ENCODE measurements at places on chromosomes 5 and 9.

DNA sequence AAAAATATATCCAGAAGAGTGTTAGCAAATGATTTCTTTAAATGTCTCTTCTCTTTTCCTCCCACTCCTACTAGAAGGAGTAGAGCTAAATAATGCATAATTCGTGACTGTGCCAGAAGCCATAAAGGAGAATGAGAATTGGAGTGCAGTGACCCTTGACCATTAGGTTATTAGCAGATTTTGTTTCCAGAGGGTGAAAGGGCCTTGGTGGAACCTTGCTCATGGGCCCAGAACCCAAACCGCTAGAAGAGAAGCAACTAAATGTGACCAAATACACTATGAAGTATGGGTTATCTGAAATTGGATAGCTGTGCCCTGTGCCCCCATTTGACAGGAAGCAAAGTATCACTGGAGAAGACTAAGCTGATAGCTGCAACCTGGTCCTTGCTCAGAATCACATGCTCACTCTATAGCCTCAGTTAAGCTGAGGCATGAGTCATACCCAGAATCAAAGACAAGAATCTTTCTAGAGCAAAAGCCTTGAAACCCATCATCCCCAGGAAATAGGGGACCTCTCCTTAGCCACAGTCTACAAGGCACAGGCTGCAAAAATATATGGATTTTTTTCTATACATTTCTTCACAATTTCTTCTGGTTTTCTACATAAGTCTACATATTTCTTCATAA, 36.3 kb downstream of the CAPSL start:
- DNase-seq, result no peak

- DNase-seq, result no peak
Observed at GRCh38 chr5:127934791-127935256, 148.7 kb upstream of the SLC12A2 start.

DNA sequence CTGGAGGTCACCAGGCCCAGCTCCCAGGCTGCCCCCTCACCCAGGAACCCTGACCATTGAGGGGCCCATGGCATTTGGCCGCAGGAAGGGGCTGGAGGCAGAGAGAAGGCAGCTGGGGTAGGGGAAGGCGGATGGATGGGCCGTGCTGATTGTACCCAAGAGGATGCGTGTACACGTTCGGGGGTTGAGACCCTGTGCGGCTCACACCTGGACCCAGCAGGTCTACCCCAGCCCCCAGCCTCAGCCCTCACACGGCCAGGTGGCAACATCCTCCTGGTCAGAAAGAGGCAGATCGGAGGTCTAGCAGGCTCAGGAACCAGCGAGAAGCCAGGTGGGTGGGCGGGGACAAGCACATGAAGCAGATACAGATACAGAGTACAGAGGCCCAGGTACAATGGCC, 33.7 kb downstream of the NACC2 start:
- no peak for DNase-seq

DNA sequence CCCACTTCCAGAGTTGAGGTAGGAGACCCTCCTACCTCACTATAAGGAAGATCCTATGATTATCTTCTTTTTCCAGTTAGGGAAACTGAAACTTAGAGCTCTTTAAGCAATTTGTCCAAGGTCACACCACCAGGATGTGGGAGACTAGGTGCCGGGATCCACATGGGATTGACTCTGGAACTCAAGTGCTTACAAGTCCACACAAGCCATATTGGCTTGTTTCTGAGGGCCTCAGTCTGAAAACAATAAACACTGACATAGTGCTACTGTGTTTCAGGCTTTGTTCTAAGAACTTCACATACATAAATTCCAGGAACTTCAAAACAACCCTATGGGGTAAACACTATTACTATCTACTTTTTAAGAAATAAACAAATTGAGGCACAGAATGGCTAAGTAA, 481.3 kb downstream of the ZSWIM6 start:
- no peak for DNase-seq

DNA sequence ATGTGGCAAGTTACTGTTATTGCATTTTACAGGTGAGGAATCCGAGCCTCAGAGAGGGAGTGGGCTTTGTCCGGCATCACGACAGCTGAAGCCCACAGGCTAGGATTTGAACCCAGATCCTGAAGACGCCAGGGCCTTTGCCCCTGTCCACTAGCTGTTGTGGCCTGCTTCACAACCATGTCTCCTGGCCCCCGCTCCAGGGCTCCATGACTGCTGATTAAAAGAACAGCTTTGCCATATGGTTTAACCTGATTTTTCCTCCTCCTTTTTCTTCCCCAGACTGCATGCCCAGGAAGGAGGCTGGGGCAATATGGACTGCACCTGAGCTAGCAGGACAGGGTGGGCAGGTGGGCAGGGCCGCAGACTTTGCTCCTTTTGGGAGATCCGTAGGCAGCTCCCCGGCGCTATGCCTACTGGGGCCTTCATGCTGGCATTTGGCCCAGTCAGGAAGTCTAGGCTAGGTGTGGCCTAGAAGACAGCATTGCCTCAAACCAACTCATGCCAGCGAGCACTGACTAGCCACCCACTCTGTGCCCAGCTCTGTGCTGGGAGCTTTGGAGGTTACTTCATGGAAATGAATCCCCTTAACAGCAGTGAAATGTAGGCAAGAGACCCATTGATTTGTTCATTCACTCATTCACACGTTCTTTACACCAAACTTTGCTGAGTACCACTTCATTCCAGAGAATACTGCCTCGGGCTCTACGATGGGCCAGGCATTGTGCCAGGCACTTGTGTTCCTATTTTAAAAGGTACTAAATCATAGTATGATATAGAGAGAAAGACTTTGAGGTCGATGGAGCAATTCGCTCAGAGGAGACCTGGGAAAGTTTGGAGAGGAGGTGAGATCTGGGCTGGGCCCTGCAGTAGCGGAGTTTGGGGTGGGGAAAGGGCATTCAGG, 94.3 kb upstream of the CPEB4 start:
- DNase-seq, result no peak

DNA sequence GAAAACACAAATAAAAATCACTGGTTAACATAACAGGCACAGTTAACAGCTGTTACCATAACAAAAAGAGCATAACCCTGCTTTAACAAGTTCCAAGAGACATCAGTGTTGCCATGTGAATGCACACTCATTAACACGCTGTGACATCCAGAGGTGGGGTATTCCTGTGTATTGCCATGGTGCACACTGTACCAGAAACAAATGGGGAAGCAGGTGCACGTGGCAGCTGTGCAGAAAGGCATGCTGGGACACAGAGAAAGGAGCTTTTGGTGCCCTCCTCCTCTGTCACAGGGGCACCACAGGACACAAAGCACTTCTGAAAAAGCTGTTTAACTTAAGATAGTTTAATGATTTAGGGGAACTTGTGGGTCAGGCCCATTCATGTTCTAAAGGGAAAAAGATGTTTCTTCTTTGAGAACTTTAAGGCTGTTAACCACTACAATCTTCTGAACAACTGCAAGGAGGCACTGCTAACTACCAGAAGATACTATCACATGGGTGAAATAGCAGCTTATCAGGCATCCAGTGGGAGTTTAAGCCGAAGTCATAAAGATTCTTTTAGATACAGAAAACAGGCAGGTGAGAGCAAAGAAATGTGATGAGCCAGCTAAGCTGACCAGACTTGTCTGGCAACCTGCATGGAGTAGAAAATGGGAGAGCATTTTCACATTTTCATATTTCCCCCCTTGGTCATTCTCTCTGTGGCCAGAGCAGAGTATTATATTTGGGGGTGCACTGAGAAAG, 56.4 kb upstream of the GOLPH3 start:
- peak; percentile 64 for DNase-seq

DNA sequence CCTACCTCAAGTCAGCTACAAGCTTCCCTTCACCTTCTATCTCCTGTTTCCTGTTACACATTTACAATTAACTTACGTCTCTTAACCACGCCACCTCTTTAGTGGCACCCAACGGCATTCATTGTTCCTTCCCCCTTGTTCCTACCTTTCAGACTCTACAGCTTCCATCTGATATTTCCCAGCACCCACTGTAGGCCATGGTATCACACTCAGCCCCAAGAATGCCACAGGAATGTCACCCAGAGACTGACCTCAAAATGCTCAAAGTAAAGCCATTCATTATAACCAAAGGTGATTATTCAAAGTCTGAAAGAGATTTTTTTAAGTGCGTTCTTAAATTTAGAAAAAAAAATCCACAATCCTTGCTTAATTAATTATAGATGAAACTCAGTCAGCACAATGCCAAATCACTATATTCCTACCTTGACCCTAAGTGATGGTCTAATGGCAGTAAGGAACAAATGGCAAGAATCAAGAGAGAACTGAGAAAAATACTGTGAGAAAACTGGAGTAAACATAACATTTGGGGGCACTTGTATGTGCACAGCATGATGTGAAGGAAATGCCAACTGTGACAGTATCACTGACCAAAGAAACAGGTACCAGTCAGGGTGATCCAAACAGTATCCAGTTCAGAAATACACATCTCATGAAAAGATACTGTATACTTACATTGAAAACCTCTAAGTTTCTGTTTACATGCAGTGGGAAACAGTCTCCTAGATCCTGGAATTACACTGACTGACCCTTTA, 52.1 kb downstream of the CTNND2 start:
- no peak for DNase-seq

DNA sequence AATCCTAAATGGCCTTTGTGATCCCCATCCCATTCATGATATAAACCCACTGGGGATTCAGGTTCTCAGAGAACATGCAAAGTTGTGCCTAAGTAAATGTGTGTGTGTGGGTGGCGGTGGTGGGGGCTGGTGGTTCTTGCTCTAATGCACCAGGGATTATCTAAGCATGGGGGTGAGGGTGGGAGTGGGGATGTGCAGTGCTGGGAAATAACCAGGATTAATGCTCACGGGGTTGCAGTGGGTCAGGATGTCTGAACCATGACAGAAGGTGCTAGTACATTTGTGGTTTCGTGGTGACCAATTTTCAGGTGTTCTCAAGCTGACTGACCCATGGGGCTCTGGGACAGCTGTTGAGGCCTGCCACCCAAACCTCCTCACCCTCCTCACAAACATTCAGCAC, 101.0 kb downstream of the ZNF608 start:
- no peak for DNase-seq

GRCh38 chr5:14190194-14191164, 47.3 kb downstream of the TRIO start:
- no peak for DNase-seq

DNA sequence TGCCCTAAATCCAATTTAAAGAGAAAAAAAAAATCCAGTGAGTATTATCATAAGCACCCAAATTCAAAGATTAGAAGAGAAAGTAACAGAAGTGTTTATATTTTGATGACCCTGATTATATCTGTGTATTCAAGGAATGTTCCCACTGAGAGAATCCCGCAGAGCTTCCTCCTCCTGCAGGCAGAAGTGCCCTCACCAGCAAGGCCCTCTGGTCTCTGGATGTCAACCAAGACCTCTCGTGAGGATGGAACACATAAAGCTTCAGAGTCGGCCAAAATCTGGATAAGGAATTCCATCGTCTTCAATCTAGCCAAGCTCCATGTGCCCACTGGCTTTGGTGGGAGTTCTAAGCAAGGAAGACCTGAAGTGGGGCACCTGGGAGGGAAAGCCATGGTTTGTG, 18.1 kb downstream of the PTCH1 start:
- DNase-seq, result no peak

- DNase-seq, result no peak
Observed at GRCh38 chr5:82808960-82809359, 268.2 kb downstream of the TMEM167A start.

DNA sequence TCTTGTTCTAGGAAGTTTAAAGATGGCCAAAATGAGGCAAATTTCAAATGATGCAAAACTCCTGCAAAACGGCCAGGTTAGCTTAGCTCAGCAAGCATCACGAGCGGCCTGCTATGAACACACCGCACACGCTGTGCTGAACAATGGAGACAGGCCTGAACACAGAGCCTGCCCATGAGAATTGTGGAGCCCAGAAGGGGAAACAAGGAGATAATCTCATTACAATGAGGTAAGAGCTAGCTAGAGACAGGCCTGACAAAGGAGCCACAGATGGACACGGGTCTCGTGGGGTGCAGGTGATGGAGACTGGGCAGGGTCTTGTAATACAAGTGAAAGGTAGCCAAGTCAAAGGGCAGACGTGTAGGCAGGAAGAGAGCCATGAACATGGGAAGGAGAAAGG, 50.2 kb downstream of the PSMB7 start:
- DNase-seq, result no peak

- DNase-seq, result no peak
Observed at GRCh38 chr9:131781069-131781468, 41.2 kb upstream of the RAPGEF1 start.

GRCh38 chr5:74034733-74035132, 408.7 kb downstream of the ARHGEF28 start:
- no peak for DNase-seq

DNA sequence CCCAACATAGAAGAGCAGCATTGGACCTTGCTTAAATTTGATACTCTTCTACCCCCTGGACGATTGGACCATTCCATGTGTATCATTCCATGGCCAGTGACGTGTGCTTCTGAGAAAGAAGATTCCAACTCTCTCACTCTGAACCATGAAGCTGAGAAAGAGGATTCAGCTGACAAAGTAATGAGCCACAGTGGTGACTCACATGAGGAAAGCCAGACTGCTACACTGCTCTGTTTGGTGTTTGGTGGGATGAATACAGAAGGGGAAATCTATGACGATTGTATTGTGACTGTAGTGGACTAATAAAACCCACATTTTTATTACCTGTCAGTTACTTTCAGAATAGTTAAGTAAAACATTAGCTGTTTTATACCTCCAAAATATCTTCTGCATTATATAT, 7.5 kb downstream of the HSPA5 start:
- DNase-seq, result no peak

GRCh38 chr9:75692309-75692708, 198.2 kb upstream of the PCSK5 start:
- DNase-seq, result no peak

DNA sequence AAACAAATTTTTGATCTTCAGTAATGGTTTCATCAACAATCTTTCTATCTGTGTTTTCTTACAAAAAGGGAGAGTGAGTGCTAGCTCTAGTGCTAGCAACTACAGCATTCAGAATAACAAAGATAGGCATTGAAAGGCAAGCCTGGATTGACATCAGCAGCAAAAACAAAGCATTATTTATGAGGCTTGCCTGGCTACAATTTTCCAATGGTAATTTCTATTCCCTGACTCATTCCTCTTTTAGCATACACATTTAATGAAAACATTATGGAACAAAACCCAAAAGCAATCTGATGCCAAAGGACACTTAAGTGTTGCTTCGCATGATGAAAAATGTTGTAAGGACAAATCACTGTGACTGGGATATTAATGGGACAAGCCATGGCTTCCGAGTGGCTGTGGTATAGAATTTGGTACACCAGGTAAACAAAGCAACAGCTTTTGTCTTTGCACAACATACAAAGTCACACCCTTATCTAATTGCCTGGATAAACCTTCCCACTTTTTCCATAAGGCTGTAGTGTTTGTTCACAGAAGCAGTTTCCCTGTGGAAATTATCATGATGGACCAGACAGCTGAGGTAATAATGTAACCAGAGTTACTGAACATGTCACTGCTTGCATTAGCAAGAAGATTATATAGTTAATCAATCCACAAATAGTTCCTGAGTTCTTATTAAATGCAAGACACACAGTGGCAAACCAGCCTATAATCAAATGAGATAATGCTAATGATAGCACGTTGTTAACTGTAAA, 179.8 kb upstream of the EDIL3 start:
- DNase-seq, result no peak

- no peak for DNase-seq
Observed at GRCh38 chr5:177440211-177440989, 6.2 kb upstream of the PRR7 start.

GRCh38 chr5:66826263-66826662, 230.1 kb downstream of the MAST4 start:
- no peak for DNase-seq

GRCh38 chr9:6490863-6491262, 77.9 kb downstream of the UHRF2 start:
- no peak for DNase-seq

Data from KBM-7 (cell line).